ENCODE measurements at places on chromosomes 1 and 21.

GRCh38 chr1:26697431-26697977, 1.7 kb downstream of the ARID1A start:
- DNase-seq = no peak

DNA sequence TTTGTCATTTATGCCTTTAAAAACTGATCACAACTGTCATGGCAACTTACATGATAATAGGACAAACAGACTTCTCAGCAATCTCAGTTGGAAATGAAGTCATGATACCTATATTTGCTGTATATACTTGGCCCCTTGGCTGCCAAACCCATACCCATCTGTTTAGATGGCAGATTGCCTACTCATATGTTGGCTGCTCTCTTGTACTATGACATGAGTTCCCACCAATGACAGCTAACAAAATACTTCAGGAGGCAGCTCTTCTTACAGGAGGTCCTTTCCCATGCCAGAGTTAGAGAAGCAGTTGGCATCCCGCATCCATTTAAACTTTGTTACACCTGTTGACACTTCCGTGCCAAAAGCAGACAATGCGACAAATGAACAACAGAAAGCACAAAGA, 603.1 kb upstream of the ADGRL2 start:
- no peak for DNase-seq

- no peak for DNase-seq
Measured at GRCh38 chr1:116258668-116259419, 114.2 kb upstream of the ATP1A1 start.

DNA sequence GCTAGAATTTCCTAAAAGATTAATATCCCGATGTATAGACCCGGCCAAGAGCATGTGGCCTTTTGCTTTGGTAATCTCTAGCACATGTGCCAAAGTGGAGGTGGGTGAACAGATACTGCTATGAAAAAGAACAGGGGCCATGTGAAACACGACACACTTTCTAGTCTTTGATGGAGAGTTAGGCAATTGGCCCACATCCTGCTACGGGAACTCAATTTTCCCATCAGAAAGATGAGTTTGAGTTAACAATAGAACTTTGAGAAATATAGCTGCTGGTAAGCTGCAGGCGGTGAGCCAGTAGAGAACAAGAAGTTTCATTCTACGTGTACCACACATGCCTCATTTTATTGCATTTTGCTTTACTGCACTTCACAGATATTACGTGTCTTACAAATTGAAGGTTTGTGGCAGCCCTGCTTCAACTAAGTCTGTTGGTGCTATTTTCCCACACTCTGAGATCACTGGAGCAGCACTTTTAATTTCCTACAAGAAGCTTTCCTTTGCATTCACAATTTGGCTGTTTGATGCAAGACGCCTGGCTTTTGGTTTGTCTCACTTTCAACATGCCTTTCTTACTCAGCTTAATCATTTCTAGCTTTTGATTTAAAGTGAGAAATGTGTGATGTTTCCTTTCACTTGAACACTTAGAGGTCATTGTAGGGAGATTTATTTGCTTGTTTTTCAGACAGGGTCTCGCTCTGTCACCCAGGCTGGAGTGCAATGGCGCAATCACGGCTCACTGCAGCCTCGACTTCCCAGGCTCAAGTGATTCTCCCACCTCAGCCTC, 46.3 kb downstream of the HTR6 start:
- DNase-seq = no peak

DNA sequence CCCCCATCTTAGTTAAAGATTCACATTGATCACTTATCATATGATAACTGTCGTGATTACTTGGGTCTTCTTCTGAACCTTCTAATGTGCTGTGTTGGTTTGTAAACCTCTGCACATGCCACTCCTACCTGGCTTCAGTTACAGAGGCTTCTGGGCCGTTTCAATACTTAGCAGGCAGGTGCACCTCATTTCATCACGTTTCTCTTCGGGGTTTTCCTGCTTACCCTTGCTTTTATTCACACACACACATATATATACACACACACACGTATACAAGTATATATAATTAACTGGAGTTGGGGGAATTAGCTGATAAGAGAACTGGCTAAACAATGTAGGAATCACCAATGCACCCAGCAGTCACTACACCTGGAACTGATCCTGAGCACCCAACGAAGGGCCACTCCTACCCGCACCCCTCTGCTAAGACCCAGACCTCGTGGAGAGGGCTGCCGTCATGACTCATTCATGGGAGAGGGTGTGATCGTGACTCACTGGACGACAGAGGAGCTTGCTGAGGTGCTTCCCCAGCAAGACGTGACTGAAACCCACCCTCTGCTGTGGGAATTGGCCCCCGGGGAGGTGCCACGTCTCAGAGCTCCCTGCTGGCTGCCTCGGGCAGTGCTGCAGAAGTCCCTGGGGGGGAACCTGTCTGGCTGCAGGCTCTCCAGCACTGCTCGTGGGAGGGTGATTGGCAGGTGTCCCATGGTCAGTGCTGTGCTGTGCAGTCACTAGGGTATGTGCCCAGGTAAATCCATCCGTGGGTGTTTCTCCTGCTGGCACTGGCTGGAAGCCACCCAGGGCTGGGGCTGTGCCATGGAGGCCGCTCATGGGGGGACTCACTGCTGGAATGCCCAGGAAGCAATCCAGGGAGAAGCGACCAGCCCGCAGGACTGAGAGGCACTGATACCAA, 166.6 kb downstream of the DYRK1A start:
- no peak for DNase-seq

DNA sequence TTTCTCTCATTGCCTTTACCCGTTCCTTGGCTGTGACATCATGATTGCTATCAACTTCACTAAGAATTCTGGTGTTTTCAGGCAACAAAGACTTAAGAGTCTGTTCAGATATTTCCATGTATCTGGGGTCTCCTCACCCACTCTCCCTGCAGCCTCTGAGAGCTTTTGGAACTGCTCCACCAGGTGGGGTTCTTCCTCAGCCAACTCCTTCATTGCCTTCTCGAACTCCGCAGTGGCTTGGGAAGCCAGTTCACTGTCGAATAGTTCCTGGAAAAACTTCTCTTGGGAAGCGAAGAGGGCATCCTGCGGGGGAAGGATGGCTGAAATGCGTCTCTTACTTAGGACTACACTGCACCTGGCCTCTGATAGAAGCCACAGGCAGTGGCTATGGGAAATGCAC, 2.1 kb downstream of the PEX19 start:
- no peak for DNase-seq
